ENCODE measurements at places on chromosomes 6 and 20.
A peak's percentile ranks its signal among the peaks of the same experiment; 100 is the strongest.

DNA sequence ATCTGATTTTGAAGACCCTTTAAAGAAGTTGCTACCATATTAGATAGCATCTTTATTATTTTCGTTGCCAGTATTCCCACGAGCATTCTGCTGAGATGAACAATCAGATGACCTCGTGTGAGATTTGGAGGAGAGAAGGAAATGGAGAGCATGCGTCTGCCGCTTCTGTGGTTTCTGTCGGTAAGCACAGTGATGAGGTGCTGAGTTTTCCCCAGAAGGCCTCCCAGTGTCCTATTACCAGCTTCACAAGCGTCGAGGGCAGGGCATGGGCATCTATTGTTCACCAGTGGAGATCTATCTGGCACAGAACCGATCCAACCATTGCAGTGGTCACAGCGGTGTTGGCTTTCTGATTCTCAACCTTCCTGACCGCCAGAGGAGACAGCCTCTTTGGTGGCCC, 29.4 kb downstream of the TRAF3IP2 start:
- DNase-seq: no peak

DNA sequence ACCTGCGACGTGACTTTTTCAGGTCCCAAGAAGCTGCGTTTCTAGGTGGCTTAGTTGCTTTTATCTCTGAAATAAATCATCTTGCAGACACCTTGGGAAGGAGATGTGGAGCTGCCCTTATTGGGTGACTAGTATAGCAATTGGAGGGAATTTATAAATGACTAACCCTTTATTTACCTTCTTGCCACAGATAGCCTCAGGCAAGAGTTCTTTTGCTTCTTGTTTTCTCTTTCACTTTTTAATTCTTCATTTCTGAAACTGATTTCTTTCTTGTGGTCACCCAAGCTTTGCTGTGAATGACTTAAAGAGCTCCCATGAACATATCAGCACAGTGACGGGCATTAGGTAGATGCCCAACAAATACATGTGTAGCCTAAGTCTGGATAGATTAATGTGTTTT, 3.0 kb downstream of the ADGRF4 start:
- no peak for DNase-seq

DNA sequence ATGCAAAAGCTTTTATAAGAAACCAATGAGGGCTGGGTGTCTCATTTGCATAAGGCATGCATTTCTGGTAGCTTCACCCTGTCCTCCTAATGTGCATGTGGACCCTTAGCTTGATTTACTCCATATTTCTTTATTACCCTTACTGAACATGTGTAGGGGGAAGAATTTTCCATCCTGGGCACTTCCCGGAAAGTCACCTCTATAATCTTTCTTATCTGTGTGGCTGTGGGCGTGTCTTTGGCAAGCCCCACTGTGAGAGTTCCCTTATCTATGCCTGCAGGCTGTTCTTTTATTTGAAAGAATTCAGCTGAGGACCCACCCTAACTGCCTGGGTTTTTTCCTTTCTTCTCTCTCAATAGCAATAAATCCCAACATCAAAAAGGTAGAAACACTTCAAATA, 627.8 kb downstream of the DOK5 start:
- no peak for DNase-seq

DNA sequence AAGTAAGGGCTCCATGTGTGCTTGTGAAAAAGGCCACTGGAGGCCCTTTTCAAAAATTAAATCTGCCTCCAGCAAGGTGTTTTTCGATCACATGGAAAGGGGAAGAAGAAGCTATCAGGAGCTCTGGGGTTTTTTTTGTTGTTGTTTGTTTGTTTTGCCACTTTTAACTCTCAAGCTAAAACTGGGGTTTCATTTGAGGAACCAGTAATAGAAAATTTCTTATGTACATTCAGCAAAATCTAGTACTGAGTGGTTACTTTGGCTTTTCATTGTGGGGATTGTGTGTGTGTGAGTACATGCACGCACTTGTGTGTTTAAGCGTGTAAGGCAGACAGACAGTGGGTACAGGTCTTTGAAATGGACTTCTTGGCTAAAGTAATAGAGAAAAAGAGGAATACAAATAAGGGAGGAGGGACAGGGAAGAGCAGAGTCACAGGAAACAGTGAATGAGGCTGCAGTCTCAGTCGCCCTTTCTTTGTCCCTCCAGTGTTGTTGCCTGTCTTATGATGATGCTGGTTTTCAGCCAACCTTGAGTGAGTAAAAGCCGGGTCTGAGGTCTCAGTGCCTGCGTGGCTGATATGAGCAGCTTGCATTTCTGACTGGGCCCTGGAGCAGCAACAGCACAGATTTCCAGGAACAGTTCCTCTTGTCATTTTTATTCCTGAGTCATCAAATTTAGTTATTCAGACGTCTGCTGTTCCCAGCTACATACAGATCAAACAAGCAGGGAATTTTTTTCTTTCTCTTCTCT, 26.2 kb downstream of the SLC16A10 start:
- DNase-seq: no peak

GRCh38 chr6:105810922-105811482, 275.1 kb upstream of the PRDM1 start:
- DNase-seq: no peak

- DNase-seq: no peak
Observed at GRCh38 chr6:151289399-151290007, 49.7 kb downstream of the AKAP12 start.

GRCh38 chr6:7604506-7604905, 14.5 kb downstream of the SNRNP48 start:
- DNase-seq: no peak

DNA sequence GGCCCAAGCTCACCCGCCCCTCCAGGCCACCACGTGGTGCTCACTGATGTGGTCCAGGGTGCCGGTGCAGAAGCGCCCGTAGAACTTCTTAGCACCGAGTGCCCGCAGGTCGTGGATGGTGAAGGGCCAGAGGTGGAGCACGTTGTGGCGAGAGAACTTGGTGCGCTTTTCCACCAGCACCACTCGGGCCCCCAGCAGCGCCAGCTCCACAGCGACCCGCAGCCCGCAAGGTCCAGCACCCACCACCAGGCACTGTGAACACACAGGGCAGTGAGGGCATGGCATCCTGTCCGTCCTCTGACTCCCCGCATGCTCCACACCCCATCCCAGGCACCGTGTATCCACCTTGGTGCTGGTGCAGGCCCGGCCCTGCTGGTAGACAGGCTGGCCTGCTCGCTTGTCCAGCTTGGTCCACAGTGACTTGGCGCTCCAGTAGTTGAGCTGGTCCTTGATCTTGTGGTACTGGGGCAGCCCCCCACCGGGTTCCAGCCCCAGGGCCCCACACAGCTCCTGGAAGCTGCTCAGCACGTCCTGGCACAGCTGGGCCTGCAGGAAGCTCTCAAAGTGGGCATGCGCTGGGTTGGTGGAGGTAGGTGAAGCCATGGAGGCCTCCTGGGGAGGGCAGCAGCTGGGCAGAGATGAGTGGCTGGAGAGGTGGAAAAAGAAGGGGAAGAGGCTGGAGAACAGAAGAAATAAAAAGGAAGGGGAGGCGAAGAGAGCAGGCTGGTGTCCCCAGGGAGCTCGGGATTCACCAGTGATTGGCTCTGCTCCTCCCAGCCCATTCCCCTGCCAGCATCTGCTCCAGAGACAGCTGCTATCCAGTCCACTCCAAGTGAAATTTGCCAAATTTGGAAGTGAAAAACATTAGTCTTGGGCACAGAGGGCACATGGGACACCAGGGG, 1.7 kb downstream of the MICAL1 start:
- no peak for DNase-seq

- DNase-seq: peak; percentile 94
Observed at GRCh38 chr6:15399641-15400470, 154.0 kb downstream of the JARID2 start.

GRCh38 chr6:83708970-83709747, at the start of gene SNAP91:
Gene SNAP91 (minus strand): TSS chr6:83709101. CDS start chr6:83707927, 1,174 bp downstream.
- DNase-seq: no peak

GRCh38 chr6:141361559-141361958, 771.2 kb upstream of the GJE1 start:
- no peak for DNase-seq

DNA sequence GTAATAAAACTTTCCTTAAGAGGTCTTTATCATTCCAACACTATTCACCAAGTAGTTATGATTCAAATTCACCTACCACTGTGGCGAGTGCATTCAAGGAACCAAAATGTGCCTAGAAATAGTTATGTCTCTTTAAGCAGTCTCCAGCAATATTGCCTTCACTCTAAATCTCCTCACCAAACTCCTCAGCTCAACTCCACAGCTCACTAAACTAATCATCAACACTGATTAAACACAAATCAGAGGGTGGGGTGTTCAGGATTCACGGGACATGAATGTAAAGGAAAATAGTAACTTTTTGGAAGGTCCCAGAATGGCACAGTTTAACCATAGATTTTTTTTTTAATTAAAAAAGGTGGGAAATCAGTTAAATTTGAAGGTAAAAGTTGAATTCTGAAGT, 70.5 kb upstream of the THEMIS start:
- no peak for DNase-seq

- no peak for DNase-seq
Observed at GRCh38 chr6:131363947-131364834, 208.8 kb upstream of the ARG1 start.

GRCh38 chr20:24784607-24785006, 164.5 kb upstream of the CST7 start:
- no peak for DNase-seq

GRCh38 chr6:109299776-109300564, 82.3 kb downstream of the CD164 start:
- no peak for DNase-seq

DNA sequence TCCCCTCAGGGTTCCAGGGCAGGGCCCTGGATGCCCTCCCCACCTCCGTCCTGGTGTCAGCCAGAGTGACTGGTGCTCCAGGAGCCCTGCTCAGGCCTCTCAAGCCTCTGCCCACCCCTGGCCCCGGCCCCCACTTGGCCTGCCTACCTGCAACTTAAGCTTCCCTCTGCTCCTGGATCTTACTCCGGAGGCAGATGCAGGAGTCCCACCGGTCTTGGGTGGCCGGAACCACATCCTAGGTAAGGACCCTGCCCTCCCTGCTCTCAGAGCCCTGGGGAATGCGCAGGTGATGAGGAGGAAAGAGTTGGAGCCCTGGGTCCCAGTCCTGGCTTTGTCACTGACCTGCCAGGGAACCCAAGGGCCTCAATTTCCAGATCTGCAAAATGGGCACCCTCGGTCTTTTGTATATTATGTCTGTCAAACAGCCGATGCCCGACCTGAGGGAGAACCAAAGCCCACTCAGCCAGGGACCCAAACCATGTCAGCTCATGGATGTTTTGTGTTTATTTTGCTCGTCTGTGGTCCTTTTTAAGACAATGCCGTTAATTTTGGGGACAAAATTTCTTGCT, 34.5 kb upstream of the BPIFA2 start:
- no peak for DNase-seq

GRCh38 chr20:40056171-40056570, 632.9 kb downstream of the MAFB start:
- no peak for DNase-seq

DNA sequence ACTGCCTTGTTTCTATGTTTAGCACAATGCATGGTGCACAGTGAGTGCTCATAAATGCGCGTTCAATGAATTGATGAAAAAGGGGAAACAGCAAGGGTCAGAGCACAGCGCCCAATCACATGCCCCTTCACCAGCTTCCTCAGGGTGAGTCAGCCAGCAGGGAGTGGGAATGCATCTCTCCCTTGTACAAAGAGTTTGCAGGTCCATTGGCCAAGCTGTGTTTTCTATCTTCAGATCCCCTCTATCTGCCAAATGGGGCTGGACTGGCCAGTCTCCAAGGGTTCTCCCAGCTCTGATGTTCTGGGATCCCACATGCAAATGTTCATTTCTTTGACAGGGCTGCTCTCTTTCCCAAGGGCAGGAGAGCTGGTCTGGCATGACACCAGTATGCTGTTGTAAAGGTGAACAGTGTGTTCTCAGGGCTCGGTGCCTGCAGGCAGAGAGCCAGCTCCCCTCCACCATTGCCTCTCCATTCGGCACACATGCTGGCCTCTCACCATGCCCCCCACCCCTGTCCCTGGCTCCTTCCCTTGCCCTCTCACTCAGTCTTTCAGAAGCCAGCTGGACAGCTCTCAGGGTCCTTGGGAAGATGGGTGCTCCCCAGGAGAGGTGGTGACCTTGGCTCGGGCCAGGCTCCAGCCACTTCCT, 25.0 kb downstream of the ANGPT4 start:
- no peak for DNase-seq

- no peak for DNase-seq
Observed at GRCh38 chr6:38320843-38321242, 318.9 kb downstream of the BTBD9 start.

DNA sequence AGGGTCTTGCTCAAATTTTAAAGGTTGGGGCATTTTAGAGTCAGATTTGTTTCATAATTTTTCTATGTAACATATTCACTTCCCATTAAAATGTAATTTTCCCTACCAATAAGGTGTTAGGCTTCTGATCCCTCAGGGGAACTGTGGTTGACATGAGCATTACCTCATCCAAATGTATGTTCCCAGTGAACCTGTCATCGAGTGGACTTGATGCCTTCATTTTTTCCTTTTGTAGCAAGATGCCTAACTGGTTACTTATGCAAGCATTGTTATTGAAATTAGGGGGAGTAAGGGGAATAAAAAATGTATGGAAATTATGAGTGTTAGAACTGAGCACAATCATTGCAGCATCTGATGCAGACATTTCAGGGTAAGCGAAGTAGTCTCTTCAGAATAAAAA, 360.5 kb downstream of the BCKDHB start:
- DNase-seq: no peak

- DNase-seq: no peak
Observed at GRCh38 chr6:156917213-156917612, 140.0 kb downstream of the ARID1B start.

GRCh38 chr6:52545406-52546119, 31.3 kb downstream of the TRAM2 start:
- DNase-seq: no peak

GRCh38 chr6:131303338-131303930, 168.2 kb downstream of the AKAP7 start:
- no peak for DNase-seq

DNA sequence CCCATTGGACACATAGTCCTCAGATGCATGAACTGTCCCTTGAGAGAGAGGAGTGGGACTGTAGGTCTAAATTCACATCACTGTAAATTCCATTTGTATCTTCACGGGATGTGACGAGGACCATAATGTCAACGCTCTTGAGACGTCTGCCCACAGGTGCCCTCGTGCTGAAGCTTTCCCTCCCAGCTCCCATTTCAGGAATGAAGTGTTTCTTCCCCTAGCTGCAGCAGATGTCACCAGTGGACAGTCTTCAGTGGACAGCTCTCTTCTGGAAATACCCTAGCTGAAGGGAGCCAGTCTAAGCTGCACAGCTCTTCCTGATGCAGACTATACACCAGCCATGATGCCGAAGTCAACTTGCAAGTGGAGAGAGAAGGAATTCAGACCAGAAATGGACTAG, 217.4 kb upstream of the ECI2 start:
- DNase-seq: no peak

- DNase-seq: no peak
Observed at GRCh38 chr6:170112583-170112860, 178.4 kb downstream of the DLL1 start.

GRCh38 chr6:80227545-80228105, 121.2 kb downstream of the BCKDHB start:
- DNase-seq: no peak

- DNase-seq: no peak
Observed at GRCh38 chr6:141491684-141492083, 641.0 kb upstream of the GJE1 start.

GRCh38 chr6:97674802-97675201, 391.8 kb upstream of the MMS22L start:
- no peak for DNase-seq

All from esophagus muscularis mucosa (tissue), 4 donors.